ENCODE measurements at places on chromosomes 13 and 19. TPM values are rescaled to one million over a fixed set of nuclear protein-coding genes. Genes with fewer than 3 reads are reported as not detected.
A peak's percentile ranks its signal among the peaks of the same experiment; 100 is the strongest.

ZNF383 gene
- 18.3 TPM for total RNA-seq

NLRP11 gene
- not detected for total RNA-seq

FAM98C gene
- total RNA-seq: 32.5 TPM

C19orf85 gene
- not detected for total RNA-seq

GRCh38 chr13:95301183-95301967, at the start of gene ABCC4:
ABCC4 (minus strand) TSS chr13:95301451; CDS start chr13:95301314, 137 bp downstream.
- DNase-seq: peak; percentile 79
- H3K36me3 ChIP-seq: no peaks in the 10 kb centered on the region
- peak within 1 kb of the TSS; percentile 89 for H3K4me3 ChIP-seq
- peaks cover 14% of the 10 kb centered on the region for H3K27me3 ChIP-seq

- peaks cover 2% of the 10 kb centered on the region for H3K27me3 ChIP-seq
- H3K4me3 ChIP-seq: no peak overlapping the region
- H3K4me1 ChIP-seq: no peaks in the 10 kb centered on the region
- H3K27ac ChIP-seq: no peak overlapping the region
- DNase-seq: no peak
- no peaks in the 10 kb centered on the region for H3K36me3 ChIP-seq
Observed at GRCh38 chr13:76696370-76696769, 189.8 kb downstream of the KCTD12 start.

DNA sequence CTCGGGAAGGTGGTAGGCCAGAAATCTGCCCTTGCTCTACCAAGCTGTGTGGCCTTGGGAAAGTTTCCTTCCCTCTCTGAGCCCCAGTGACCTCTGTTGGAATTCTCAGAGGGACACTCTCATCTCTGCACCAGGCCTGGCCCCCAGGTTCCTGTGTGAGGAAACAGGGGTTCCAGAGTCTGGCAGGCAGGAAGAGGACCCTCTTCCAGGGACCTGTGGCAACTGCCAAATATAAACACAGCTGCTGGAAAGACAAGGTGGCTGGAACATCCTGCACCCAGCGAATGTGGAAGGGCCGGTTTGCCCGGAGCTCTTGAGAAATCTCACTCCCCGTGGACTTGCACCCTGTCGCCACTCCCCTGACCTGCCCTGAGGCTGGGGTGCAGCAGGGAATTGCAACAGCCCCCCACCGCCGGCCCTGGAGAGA, 52.8 kb downstream of the GADD45B start:
- peaks cover 4% of the 10 kb centered on the region for H3K4me1 ChIP-seq
- no peak overlapping the region for H3K4me3 ChIP-seq
- H3K27me3 ChIP-seq: no peaks in the 10 kb centered on the region
- no peak for DNase-seq

GRCh38 chr19:49196527-49197240, 39.1 kb downstream of the TRPM4 start:
- H3K27me3 ChIP-seq: peaks cover 10% of the 10 kb centered on the region
- H3K36me3 ChIP-seq: no peaks in the 10 kb centered on the region
- peaks cover 2% of the 10 kb centered on the region for H3K4me1 ChIP-seq
- no peak overlapping the region for H3K4me3 ChIP-seq
- H3K27ac ChIP-seq: no peak overlapping the region

DNA sequence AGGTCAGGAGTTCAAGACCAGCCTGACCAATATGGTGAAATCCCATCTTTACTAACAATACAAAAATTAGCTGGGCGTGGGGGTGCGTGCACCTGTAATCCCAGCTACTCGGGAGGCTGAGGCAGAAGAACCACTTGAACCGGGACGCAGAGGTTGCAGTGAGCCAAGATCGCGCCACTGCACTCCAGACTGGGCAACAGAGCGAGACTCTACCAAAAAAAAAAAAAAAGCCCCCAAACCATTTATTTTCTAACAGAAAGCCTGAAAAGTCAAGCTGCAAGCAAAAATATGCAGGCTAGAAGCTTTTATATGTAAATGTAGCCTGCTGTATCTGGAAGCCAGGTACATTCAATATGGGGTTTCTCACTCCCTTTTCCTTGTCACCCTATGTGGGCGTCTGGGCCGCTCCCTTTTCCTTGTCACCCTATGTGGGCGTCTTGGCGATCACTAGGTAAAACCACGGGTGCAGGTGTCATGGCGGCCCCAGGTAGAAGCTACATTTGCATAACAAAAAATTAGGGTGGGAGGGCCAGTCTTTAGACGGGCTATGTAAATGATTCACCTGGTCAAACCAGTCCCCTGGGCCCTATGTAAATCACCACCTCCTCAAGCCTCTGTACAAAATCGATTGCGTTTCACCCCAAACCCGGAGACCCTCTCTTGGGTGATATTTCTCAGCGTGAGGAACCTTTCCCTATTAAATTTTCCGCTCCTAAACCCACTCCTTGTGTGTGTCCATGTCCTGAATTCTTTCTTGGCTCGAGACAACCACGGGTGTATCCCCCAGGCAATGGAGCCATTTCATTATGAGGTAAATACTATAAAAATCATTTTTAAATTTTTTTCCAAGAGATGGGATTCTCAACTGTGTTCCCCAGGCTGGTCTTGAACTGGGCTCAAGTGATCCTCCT, 2.1 kb downstream of the TRIM13 start:
- H3K27me3 ChIP-seq: no peaks in the 10 kb centered on the region
- no peak for DNase-seq
- H3K36me3 ChIP-seq: peaks cover 18% of the 10 kb centered on the region
- H3K4me1 ChIP-seq: peaks cover 22% of the 10 kb centered on the region
